Progenitor cell of endocrine pancreas (in vitro differentiated cells): ENCODE measurements at places on chromosomes 13 and 19. TPM values are rescaled to one million over a fixed set of nuclear protein-coding genes. Genes with fewer than 3 reads are reported as not detected.

The SIGLECL1 gene
- not detected in 2 replicates for total RNA-seq

The CYP4F2 gene
- total RNA-seq: not detected in 2 replicates

The PSG3 gene
- not detected in 2 replicates for total RNA-seq

The OR7G1 gene
- not detected in 2 replicates for total RNA-seq

The ZNF543 gene
- total RNA-seq: 10.1 and 10.5 TPM in 2 replicates

The TLE6 gene
- total RNA-seq: 18.4 and 21.0 TPM in 2 replicates

The ZNF566 gene
- 23.2 and 24.7 TPM in 2 replicates for total RNA-seq

The IQCN gene
- total RNA-seq: 10.5 and 10.9 TPM in 2 replicates

The KLK12 gene
- total RNA-seq: 0.44 and 1.0 TPM in 2 replicates
